ENCODE measurements at places on chromosomes 2 and 18. TPM values are rescaled to one million over a fixed set of nuclear protein-coding genes. Genes with fewer than 3 reads are reported as not detected.

DNA sequence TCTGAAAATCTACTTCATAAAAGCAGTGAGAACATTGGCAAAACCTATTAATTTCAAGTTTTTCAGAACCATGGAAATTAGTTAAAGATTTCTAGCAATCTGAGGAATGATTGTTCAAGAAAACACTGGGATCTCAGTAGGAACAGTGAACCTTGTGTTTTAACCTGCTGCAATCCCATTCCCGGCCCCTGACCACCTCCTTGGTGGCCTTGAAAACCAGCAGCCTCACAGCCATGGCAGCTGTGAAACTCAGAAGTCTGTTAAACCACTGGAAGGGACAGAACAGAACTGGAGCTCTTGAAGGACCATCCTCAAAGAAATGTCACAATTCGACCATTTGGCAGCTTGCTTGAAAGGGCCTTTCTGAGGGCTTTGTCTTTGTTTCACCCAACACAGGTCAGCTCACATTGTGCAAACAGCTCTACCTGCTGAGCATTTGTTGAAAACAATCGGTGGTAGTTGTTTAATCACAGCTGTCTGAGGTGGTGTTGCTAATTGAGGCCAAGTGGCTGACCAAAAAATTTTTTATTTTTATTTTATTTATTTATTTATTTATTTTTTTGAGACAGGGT, 25.8 kb downstream of the NEDD4L start:
- DNase-seq, result no peak

GRCh38 chr2:37553411-37554154, 117.9 kb downstream of the CDC42EP3 start:
- DNase-seq, result no peak

DNA sequence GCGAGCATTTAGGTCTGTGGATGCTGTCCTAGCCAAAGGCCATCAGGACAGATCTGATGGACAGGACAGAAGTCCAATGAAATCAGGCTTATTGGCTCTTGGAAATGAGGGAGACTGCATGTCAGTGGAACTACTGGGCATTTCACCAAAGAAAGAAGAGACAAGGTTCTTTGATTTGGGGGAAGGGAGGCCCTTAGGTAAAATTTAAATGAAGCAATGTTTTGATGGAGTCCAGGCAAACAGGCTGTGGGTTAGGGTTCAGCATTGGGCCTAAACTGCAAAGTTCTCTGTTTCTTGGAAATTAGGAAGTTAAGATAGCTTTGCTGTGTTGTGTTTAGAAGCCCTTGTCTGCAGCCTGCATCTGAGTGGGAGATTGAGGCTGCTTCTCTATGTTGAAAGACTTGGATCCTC, 31.6 kb upstream of the RNF149 start:
- no peak for DNase-seq

DNA sequence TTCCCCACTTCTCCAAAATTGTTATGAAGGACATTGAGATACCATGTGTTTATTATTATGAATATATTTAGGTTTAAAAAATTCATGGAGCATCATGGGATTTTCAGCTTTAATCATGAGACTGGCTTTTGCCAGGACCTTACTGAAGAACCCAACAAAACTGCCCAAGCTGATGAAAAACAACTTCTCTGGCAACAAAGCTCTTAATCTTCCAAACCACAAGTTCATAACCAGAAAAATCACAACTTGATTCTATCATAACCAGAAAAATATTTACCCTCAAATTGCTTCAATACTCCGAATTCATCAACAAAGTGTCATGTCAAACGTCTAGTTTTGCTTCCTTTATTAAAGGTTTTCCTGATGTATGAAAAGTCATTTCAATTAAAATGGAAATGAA, 971.8 kb upstream of the ACVR2A start:
- no peak for DNase-seq

- peak; percentile 61 for DNase-seq
Observed at GRCh38 chr2:201127570-201127969, 11.6 kb downstream of the CFLAR start.

- DNase-seq, result no peak
Observed at GRCh38 chr2:28457237-28457636, 38.6 kb upstream of the PLB1 start.

DNA sequence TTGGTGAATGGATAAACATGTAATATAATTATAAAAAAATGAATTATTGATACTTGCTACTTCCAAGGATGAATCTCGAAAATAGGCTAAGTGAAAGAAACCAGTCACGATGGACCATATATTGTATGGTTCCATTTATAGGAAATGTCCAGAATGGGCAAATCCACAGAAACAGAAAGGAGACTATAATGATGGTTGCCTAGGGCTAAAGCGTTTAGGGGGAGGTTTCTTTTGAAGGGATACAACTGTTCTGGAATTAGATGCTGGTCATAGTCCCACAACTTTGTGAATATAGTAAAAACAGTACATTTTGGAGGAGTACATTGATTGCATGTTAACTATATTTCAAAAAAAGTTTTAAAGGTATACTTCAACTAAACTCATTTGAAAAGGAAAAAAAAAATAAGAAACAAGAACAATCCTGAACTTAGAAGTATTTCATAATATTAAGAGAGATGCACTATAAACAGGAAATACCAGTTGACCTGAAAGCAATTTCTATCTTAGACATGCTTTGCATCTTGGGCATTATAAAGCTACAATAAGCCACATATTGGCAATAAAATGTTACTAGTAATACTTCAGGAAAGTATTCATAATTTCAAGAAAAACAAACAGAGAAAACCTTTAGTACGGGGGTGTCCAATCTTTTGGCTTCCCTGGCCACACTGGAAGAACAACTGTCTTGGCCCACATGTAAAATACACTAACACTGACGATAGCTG, 130.0 kb downstream of the C2orf74 start:
- no peak for DNase-seq

GRCh38 chr2:27797841-27798240, 26.3 kb downstream of the MRPL33 start:
- no peak for DNase-seq

DNA sequence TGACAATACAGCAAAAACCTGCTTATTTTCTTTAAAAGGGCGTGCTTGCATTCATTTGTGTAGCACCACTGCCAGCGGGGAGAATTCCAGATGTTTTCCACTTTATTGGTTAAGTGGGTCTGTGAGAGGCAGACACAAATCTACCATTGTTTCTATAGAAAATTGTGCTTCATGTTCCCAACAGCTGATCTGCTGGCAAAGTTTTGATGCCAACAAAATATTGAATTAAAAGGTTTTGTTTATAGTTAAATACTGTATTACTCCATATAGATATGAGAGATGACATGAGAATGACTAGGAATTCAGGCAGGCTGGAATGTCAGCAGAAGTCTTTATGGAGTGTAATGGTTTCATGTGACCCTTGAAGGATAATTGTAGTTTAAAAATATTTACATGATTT, 182.7 kb downstream of the MC4R start:
- DNase-seq, result no peak

- peak; percentile 2 for DNase-seq
Observed at GRCh38 chr2:23703583-23704385, 223.1 kb downstream of the ATAD2B start.

DNA sequence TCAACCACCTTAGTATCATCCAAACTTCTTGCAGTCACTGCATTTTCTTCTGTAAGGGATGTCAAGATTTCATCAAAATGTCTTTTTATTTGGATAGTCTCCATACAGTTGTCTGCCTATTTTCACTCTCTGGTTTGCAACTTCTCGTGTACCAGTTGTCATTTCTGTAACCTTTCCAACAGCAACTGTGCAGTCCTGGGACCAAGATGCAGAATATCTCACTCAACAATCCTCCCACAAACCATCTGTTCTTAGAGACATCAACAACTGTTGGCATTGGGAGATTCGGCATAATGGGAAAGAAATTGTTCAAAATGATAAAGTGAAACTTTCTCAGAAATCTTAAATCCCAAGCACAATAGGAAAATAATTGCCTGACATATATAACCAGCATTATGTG, 933.6 kb upstream of the SLC39A10 start:
- DNase-seq, result no peak

DNA sequence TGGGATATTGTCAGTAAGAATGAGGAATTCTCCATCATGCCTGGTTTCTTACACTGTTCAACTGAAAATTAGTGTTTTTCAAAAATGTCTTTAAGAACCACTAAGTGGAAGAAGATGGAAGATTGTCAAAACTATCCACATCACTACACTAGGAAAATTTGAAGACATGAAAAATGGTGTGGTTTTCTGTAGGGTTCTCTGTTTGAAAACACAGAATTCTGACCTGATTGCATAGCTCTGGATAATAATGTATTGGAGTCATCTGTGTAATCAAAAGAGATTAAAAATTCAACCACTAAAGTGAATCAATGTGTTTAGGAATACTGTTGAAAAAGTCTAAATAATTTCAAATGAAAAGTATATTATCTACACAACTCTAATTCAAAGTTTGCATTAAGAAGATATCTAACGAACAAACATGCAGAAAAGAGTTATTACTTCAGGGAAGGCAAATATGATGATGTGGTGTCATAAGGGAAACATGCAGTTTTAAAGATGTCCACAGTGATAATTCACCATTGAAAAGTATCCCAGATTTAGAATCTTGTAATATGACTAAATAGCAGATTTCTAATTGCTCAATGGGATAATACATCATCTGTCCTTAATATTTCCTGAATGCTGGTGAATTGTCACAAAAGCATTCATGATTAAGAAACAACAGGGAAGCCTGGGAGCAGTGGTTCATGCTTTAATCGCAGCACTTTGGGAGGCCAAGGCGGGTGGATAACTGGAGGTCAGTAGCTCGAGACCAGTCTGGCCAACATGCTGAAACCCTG, 116.9 kb downstream of the ERBB4 start:
- DNase-seq, result no peak

DNA sequence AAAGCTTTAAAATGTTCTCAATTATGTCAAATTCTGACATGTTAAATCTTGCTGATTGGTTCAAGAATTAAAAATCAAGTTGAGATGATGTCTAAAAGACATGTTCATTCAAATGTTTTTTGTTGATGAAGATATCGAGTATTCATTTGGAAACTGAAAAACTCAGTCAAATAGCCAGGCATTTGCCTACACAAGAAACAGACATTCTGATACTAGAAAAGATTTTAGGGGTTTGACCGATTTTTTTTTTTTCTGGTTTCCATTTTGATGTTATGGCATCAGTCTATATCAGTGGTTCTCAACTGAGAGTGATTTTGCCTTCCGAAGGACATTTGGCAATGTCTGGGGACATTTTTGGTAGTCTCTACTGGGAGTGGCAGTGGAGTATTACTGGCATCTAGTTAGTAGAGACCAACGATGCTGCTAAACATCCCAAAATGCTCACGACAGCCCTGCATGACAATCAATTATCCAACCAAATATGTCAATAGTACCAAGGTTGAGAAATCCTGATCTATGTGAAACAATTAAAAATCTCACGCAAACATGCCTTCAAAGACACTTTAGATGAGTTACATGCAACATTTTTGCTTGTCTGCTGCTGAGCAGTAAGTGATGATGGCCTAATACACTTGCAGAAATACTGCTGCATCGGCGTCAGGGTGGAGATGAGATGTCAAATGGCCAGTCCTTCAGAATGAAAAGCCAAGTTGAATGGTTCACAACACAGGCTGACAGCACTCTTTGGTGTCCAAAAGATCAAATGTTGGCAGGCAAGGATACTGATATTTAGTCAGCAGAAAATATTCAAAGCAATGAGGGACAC, 12.5 kb downstream of the RASGRP3 start:
- DNase-seq, result no peak

ANKRD30B gene
- total RNA-seq, result not detected

RGPD4 gene
- total RNA-seq, result not detected

PLEKHH2 gene
- total RNA-seq, result 8.5 TPM

GGCX gene
- total RNA-seq, result 87.5 TPM

RGPD3 gene
- not detected for total RNA-seq

SF3B6 gene
- 20.1 TPM for total RNA-seq

CXCR4 gene
- total RNA-seq, result 42.6 TPM

RESP18 gene
- not detected for total RNA-seq

ALLC gene
- not detected for total RNA-seq

MAP2 gene
- 11.1 TPM for total RNA-seq

FOXI3 gene
- not detected for total RNA-seq

SP5 gene
- not detected for total RNA-seq
